Bronchial epithelial cell (primary cell): ENCODE measurements at places on chromosomes 2 and 18. TPM values are rescaled to one million over a fixed set of nuclear protein-coding genes. Genes with fewer than 3 reads are reported as not detected.
A peak's percentile ranks its signal among the peaks of the same experiment; 100 is the strongest.

- no peak for DNase-seq
Measured at GRCh38 chr2:105943977-105944376, 199.3 kb downstream of the NCK2 start.

FZD7 gene
- total RNA-seq: 1.8 and 2.3 TPM in 2 replicates

SH2D6 gene
- total RNA-seq: 0.13 TPM in 1 of 2 replicates, not detected in the other

DNA sequence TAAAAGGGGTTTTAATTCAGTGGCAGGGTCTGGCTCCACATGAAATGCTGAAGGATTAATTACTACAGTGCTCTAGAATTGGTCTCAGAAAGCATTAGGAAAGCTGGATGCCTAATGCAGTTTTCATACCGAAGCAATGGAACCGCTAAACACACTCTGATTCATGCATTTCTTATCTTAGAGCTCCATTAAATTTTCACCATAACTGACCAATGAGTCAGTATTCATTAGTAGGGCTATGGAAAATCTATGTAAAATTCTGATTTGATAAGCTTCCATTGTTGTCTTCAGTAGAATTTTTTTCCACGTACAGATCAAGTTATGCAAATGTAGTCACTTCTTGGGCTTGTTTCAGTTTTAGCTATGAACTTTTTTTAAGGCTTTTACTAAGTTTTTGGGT is 359.9 kb downstream of the ARHGAP15 start:
- DNase-seq: peak; percentile 50

DNA sequence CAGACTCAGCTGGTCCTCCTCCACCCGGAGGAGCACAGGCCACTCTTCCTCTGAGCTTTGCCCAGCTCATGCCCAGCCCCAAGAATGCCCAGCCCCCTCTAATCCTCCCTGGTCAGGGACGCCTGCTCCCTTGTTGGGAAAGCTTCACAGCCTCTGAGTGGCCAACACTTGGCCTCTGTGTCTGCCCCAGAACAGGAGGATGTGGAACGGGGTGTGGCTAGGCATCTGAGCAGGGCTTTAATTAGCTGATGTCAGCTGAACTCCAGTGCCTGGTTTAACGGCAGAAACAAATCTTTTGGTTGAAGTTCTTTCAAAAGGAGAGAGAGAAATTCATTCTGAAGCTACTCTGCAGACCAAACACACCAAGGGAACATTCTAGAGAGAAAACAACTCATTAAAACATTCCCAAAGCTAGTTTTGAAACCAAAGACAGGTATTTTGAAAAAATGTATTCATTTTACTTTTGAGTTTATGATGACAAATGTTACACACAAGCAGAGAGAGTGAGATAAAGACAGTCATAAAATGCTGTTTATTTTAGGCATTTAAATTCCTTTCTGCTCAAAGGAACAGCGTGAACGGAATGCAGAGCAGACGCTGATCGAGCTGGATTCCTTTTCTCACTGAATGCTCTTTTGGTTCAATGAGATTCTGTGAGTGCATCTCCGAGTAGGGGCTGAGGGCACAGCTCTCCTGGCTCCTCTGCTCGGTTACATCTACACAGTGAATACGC is 63.8 kb downstream of the RTP5 start:
- DNase-seq: no peak

UGT1A4 gene
- total RNA-seq: 0.26 and 2.9 TPM in 2 replicates

FTCDNL1 gene
- 0.53 and 1.0 TPM in 2 replicates for total RNA-seq

ANKAR gene
- total RNA-seq: 2.1 and 3.7 TPM in 2 replicates

TLX2 gene
- total RNA-seq: not detected in 2 replicates

ASIC4 gene
- under 0.01 and 0.53 TPM in 2 replicates for total RNA-seq

DNA sequence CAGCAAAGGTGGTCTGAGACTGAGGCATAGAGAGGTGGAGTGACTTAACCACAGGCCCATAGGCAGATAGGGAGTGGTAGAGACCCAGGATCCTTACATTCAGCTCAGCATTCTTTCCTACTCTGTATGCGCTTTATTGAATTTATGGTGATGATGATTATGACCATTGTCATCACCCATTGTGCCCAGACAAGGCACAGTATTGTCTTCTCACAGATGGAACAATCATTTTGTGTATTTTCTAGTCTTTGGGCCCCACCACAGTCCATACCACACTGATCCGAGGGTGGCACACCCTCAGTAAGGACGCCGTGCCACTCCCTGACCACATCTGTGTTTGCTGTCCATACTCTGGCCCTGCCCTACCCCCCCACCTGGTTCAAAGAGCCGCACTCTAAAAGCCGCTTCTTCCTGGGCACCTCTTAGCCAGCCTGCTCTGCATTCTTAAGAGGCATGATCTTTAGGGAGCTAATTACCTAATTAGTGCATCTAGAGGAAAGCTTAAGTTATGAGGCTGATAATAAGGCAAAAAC is 179.6 kb upstream of the SMAD2 start:
- no peak for DNase-seq

GRCh38 chr2:53826587-53827397 is 33.0 kb downstream of the GPR75 start:
- peak; percentile 72 for DNase-seq

GRCh38 chr2:68514316-68514929 is 47.0 kb downstream of the APLF start:
- DNase-seq: no peak

DNA sequence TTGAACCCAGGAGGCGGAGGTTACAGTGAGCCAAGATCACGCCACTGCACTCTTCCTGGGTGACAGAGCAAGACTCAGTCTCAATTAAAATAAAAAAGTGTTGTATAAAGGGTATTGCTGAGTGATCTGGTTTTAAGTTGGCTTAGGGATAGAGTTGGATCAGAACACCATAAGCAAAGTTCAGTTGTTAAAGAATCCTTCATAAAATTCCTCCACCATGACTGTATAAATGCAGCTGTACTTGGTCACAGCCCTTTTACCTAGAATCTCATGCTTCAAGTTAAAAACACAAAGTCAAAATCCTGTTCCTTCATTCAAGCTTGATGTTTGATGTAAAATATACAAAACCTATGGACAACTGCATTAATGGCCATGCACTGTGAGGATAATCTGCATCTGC is 33.4 kb upstream of the PNO1 start:
- no peak for DNase-seq

GRCh38 chr18:31596081-31596872 is 4.6 kb downstream of the TTR start:
- no peak for DNase-seq

- no peak for DNase-seq
Measured at GRCh38 chr18:59265246-59265973, 7.8 kb downstream of the RAX start.

DNA sequence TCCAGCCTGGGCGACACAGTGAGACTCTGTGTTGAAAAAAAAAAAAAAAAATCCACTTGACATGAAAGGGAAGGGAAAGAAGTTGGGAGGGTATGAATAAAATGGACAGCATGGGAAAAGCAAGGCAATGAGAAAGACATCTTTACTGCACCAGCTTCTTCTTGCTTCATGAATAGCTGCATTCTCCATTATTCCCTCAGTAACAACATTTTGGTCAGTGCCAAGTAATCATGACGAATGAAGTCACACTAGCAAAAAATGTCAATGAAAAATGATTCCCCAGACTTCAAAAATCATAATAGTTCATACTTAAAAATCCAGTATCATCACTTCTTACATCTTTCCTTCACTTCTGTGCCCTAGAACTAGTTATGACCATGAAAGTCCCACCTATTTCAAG is 30.4 kb downstream of the ADAM17 start:
- no peak for DNase-seq

DSC1 gene
- total RNA-seq: 0.38 TPM in 1 of 2 replicates, not detected in the other
